ENCODE measurements at places on chromosomes 6 and 20. TPM values are rescaled to one million over a fixed set of nuclear protein-coding genes. Genes with fewer than 3 reads are reported as not detected.
A peak's percentile ranks its signal among the peaks of the same experiment; 100 is the strongest.

Gene SYCP2
- total RNA-seq = 1.1 TPM

GRCh38 chr20:18397030-18397429 lies 69.8 kb downstream of the DZANK1 start:
- H3K4me3 ChIP-seq = no peak overlapping the region
- H3K27me3 ChIP-seq = no peaks in the 10 kb centered on the region
- no peak overlapping the region for H3K27ac ChIP-seq
- no peaks in the 10 kb centered on the region for H3K4me1 ChIP-seq
- DNase-seq = no peak

DNA sequence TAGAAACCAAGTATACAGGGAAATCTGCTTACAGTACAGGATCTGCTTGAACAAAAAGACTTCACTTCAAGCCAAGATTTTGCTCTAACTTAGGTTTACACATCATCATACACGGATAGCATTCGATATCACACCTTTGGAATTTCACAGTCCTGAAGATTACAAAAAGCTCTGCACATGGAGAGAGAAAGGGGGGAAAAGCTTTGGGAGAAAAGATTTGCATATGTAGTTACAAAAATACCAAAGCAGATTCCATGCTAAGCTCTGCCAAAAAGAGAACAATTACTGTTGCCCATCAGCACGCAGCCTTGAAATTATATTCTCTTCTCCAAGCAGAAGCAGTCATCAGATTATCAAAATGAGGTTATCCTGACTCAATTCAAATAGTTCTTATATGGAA lies 62.0 kb downstream of the HIVEP2 start:
- H3K27me3 ChIP-seq = no peaks in the 10 kb centered on the region
- peaks cover 14% of the 10 kb centered on the region for H3K4me1 ChIP-seq
- H3K36me3 ChIP-seq = no peaks in the 10 kb centered on the region
- no peak overlapping the region for H3K4me3 ChIP-seq

GRCh38 chr6:156779206-156780094 lies 2.3 kb downstream of the ARID1B start:
- H3K27ac ChIP-seq = peak overlapping the region; percentile 99
- peak overlapping the region; percentile 98 for H3K4me3 ChIP-seq
- DNase-seq = peak; percentile 49
- no peaks in the 10 kb centered on the region for H3K27me3 ChIP-seq

GRCh38 chr6:119821380-119821779 lies 471.8 kb upstream of the MAN1A1 start:
- H3K4me1 ChIP-seq = no peaks in the 10 kb centered on the region
- no peaks in the 10 kb centered on the region for H3K36me3 ChIP-seq
- no peak overlapping the region for H3K27ac ChIP-seq
- DNase-seq = no peak

Gene DNAJC5
- 77.3 TPM for total RNA-seq

GRCh38 chr6:15061908-15062515 lies 183.9 kb upstream of the JARID2 start:
- no peaks in the 10 kb centered on the region for H3K36me3 ChIP-seq
- no peak overlapping the region for H3K27ac ChIP-seq
- H3K4me3 ChIP-seq = no peak overlapping the region
- no peaks in the 10 kb centered on the region for H3K4me1 ChIP-seq

DNA sequence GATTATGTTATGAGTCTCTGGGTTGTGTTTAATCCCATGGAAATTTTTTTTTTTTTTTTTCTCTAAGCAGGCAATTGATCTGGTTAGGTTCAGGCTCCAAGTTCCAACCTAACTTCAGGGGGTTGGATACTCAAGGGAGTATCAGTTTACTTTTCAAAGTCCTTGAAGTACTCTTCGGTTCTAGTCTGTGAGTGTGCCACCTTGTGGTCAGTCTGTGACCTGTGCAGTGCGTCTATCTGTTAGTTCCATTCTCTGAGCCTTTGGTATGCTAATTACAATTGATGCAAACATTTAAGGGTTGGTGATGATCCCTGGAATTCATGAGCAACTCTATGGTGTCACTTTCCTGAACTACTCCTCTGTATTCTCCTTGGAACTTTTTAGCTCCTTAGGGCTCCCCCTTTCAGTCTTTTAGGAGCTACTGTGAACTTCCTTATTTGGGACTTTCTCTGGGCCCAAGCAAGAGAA lies 342.0 kb downstream of the SOX4 start:
- H3K4me3 ChIP-seq = no peak overlapping the region
- no peak overlapping the region for H3K27ac ChIP-seq
- H3K27me3 ChIP-seq = no peaks in the 10 kb centered on the region

GRCh38 chr20:20003031-20003954 lies 13.9 kb upstream of the NAA20 start:
- peaks cover 20% of the 10 kb centered on the region for H3K36me3 ChIP-seq
- no peak overlapping the region for H3K4me3 ChIP-seq
- H3K27ac ChIP-seq = peak overlapping the region; percentile 74
- DNase-seq = peak; percentile 27
- H3K27me3 ChIP-seq = no peaks in the 10 kb centered on the region

DNA sequence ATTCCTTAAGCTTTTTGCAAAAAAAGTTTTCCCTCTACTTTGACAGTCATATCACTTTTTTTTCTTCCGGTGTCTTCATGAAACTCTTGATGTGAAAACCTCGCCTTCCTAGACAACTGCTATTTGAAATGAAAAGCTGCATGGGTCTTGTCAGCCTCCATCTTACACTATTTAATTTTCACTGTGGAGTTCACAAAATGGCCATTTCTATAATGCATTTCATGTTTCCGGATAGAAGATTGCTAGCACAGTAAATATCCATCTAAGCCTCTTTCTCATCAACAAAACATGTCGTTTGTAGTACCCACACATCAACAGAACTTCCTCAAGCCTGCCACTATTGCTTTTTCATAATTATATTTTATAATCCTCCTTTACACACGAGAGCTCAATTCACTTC lies 204.9 kb upstream of the ID4 start:
- H3K4me3 ChIP-seq = no peak overlapping the region
- H3K36me3 ChIP-seq = no peaks in the 10 kb centered on the region
- DNase-seq = no peak
- no peak overlapping the region for H3K27ac ChIP-seq
- H3K4me1 ChIP-seq = no peaks in the 10 kb centered on the region
- no peaks in the 10 kb centered on the region for H3K27me3 ChIP-seq

DNA sequence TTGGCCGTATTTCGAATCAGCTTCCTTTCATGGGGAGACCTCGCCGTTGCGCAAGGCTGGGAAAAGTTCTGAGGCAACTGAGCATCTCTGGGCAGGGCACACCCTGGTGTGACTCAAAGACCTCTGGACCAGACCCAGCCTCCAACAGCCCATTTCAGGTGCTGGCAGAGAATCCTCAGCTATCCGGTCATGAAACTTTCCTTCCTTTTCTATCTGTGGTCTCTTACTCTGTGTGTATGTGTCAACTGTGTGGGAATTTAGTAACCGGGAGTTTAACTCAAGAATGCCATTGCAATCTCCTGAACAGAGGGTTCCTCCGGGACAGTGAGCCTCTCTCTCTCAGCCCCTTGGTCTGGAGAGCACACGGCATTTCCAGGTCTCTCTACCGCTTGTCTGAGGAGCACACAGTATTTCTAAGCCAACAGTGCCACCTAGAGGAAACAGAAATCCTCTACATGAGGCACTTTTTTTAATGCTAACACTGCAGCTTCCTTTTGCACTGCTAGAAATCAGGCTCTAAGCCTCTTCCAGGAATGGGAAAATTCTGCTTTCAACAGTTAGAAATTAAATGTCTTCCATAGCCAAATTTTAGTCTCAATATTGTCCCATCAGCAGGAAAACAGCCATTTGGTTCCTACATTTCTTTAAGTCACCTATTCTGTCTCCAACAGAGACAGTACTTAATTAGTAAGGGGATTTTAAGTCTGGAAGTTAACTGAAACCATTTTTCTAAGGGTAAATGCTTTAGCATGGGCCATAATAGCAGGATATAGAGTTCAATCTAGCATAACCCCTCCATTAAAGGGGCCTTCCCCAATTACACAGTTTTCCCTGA lies 32.7 kb downstream of the PLN start:
- no peaks in the 10 kb centered on the region for H3K36me3 ChIP-seq
- no peak overlapping the region for H3K27ac ChIP-seq
- H3K4me1 ChIP-seq = no peaks in the 10 kb centered on the region
- H3K27me3 ChIP-seq = no peaks in the 10 kb centered on the region

Gene OPN5
- not detected for total RNA-seq

- H3K36me3 ChIP-seq = no peaks in the 10 kb centered on the region
- H3K4me3 ChIP-seq = no peak overlapping the region
- no peak for DNase-seq
- H3K27ac ChIP-seq = no peak overlapping the region
- no peaks in the 10 kb centered on the region for H3K27me3 ChIP-seq
Measured at GRCh38 chr6:163564534-163564933, 150.0 kb downstream of the QKI start.

Gene TEAD3
- 23.0 TPM for total RNA-seq

Gene SCRT2
- not detected for total RNA-seq

GRCh38 chr20:50918403-50918802 lies 12.8 kb downstream of the ADNP start:
- DNase-seq = no peak
- H3K4me3 ChIP-seq = no peak overlapping the region
- H3K27me3 ChIP-seq = no peaks in the 10 kb centered on the region
- H3K27ac ChIP-seq = no peak overlapping the region
- H3K4me1 ChIP-seq = peaks cover 41% of the 10 kb centered on the region

Gene KHDC1
- not detected for total RNA-seq

DNA sequence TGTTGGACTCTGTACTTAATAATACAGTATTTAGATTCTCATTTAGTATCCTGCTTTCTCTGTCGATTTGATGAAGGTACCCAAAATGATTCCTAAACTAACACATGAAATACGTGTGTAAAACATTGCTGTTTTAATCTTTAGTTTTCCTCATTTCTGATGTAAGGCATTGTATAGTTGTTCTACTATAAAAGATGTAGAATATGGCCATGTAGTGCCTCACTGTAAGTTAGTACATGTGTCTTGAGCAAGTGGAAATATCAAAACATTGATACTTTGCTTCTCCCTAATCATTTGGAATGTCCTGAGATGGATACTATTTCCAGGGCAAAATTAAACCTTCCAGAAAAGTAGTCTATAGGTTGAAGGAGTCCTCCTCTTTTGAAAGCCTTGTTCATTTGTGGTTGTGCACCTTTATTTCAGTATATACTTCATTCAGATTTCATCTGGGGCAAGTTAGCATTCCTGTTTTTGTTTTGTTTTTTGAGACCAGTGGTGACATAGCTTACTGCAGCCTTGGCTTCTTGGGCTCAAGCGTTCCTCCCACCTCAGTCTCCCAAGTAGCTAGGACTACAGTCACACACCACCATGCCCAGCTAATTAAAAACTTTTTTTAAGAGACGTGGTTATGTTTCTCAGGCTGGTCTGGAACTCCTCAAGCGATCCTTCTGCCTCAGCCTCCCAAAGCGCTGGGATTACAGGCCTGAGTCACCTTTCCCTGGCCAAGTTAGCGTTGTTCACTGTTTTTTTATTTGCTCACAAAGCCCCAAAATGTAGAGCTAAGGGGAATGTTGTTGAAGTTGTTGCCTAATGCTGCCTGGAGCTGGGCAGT lies 11.6 kb downstream of the SRSF3 start:
- no peak for DNase-seq
- H3K27ac ChIP-seq = peak overlapping the region; percentile 45
- no peak overlapping the region for H3K4me3 ChIP-seq
- H3K4me1 ChIP-seq = peaks cover 66% of the 10 kb centered on the region
- H3K36me3 ChIP-seq = peaks cover 52% of the 10 kb centered on the region
- H3K27me3 ChIP-seq = no peaks in the 10 kb centered on the region

DNA sequence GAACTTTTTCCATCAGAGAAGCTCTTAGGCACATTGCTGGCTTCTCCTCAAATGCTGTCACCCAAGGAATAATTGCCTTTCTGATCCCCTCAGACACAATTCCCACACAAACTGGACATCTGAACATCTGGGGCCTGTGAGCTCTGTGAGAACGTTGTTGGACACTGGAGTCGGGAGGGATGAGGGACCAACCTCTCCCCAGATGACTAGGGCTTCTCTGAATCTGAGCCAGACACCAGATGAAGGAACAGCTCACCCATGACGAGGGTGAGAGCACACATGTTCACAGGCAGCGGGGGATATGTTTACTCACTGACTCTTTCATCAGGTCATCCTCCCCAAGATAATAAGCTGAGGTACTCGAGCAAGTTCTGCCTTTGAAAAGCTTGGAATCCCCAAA lies 283.9 kb upstream of the SUPT3H start:
- no peak overlapping the region for H3K4me3 ChIP-seq
- no peak for DNase-seq

Gene ULBP1
- not detected for total RNA-seq

DNA sequence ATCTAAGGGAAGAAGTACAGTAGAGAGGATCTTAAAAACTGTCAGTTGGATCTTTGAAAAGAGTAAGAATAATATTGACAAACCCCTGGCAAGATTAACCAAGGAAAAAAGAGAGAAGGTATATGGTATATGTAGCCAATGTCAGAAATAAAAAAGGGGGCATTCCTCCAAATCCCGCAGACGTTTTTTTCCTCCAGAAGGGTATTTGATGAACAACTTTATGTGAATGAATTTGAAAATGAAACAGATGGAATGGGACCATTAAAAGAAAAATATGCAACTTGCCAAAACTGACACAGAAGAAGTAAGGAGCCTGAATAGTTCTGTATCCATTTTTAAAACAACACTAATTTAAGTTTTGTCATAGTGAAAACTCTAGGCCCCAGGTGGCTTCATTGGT lies 35.7 kb downstream of the GFRA4 start:
- no peaks in the 10 kb centered on the region for H3K4me1 ChIP-seq
- H3K27me3 ChIP-seq = no peaks in the 10 kb centered on the region
- H3K36me3 ChIP-seq = no peaks in the 10 kb centered on the region
- no peak for DNase-seq
- no peak overlapping the region for H3K4me3 ChIP-seq
- H3K27ac ChIP-seq = no peak overlapping the region

DNA sequence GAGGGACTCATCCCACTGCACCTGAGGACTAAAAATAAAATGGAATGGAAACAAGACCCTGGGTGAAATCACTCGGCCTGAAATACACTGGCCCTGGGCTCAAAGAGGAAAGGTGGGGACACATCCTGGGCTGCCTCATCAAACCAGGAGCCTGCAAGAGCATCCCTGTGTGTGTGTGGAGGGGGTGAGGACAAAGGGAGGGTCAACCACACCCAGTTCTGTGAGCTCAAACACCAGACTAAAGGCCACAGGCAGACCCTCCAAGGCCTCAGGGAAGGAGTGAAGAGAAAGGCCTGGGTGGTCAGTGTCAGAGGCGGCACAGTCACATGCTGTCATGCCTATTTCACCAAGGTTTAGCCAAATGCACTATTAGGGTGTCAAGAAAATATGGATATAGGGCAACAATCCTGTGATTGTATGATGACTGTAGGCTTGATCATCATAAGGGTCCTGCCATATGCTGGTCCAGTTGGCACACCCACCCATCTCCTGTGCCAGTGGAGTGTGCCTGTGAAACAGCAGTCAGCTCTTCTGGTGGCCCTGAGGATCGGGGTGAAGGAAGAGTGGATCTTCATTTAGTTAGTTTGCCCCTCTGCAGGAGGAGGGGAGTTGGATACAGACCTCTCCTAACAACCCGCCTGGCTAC lies 28.9 kb downstream of the SRSF3 start:
- no peak for DNase-seq
- H3K36me3 ChIP-seq = no peaks in the 10 kb centered on the region
- peak overlapping the region; percentile 72 for H3K27ac ChIP-seq

GRCh38 chr6:72654071-72654621 lies 32.3 kb downstream of the KCNQ5 start:
- DNase-seq = no peak
- H3K4me3 ChIP-seq = no peak overlapping the region
- H3K4me1 ChIP-seq = no peaks in the 10 kb centered on the region
- no peak overlapping the region for H3K27ac ChIP-seq

- H3K4me3 ChIP-seq = no peak overlapping the region
- no peak overlapping the region for H3K27ac ChIP-seq
- H3K4me1 ChIP-seq = no peaks in the 10 kb centered on the region
- no peaks in the 10 kb centered on the region for H3K27me3 ChIP-seq
Measured at GRCh38 chr6:84340422-84340821, 113.0 kb upstream of the CEP162 start.
